ENCODE measurements at places on chromosomes 13 and 19.

- no peak for DNase-seq
Measured at GRCh38 chr13:72963762-72964161, 95.0 kb upstream of the KLF5 start.

DNA sequence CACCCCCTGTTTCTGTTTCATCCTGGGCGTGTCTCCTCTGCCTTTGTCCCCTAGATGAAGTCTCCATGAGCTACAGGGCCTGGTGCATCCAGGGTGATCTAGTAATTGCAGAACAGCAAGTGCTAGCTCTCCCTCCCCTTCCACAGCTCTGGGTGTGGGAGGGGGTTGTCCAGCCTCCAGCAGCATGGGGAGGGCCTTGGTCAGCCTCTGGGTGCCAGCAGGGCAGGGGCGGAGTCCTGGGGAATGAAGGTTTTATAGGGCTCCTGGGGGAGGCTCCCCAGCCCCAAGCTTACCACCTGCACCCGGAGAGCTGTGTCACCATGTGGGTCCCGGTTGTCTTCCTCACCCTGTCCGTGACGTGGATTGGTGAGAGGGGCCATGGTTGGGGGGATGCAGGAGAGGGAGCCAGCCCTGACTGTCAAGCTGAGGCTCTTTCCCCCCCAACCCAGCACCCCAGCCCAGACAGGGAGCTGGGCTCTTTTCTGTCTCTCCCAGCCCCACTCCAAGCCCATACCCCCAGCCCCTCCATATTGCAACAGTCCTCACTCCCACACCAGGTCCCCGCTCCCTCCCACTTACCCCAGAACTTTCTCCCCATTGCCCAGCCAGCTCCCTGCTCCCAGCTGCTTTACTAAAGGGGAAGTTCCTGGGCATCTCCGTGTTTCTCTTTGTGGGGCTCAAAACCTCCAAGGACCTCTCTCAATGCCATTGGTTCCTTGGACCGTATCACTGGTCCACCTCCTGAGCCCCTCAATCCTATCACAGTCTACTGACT lies at the start of gene KLK3:
Gene KLK3 (plus strand): TSS at position 280 of the 775 bp plus-strand sequence. CDS start 41 bp downstream, at position 321.
- no peak for DNase-seq

- DNase-seq, result peak; percentile 56
Measured at GRCh38 chr19:1133471-1133929, 29.7 kb downstream of the GPX4 start.

- peak; percentile 16 for DNase-seq
Measured at GRCh38 chr19:47094557-47095475, 18.8 kb downstream of the ZC3H4 start.

DNA sequence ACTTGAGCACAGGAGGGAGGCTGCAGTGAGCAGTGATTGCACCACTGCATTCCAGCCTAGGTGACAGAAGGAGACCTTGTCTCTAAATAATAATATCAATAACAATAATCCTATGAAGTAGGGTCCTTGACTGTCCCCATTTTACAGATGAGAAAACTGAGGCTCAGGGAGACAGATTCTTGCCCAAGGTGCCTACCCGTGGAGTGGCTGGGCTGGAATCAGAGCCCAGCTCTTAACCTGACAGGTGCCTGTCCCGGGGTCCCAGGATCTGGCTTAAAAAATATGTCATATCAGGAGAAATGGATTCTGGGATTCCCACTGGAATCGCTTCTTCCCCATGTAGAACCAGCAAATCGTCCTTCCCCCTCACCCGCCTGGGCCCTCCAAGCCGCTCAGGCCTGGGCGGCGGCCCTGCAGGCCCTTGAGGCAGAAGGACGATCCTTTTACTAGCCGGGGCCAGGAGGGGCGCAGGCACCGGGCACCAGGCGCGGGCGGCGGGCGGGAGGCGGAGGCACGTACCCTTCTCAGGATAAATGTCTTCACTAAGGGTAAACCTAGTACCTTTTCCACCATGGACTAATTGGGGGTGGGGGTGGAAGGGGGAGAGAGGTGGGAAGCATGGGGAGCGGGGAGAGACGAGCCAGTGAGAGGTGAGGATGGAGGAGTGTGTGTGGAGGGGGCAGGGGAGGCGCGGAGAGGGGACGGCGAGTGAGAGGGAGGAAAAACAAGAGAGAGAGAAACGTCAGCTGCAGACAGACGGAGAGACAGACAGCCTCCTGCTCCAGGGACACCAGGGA lies 60.6 kb downstream of the COLGALT1 start:
- no peak for DNase-seq

DNA sequence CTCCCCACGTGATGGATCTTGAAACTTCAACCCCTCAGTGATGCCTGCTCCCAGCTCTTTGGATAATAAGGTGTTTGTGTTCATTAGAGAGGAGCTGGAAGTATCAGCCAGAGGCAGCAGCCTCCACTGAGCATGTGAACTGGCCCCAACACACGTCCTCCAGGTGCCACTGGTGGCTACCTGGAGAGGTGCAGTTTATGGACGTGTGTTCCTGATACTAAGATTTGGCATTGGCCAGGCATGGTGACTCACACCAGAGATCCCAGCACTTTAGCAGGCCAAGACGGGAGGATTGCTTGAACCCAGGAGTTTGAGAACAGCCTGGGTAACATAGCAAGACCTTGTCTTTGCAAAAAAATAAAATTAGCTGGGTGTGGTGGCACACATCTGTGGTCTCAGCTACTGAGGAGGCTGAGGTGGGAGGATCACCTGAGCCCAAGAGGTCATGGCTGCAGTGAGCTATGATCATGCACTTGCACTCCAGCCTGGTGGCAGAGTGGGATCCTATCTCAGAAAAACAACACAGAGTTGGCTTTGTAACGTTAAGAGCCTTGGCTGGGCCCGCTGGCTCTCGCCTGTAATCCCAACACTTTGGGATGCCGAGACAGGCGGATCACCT lies 34.4 kb downstream of the SLC25A42 start:
- DNase-seq, result no peak

DNA sequence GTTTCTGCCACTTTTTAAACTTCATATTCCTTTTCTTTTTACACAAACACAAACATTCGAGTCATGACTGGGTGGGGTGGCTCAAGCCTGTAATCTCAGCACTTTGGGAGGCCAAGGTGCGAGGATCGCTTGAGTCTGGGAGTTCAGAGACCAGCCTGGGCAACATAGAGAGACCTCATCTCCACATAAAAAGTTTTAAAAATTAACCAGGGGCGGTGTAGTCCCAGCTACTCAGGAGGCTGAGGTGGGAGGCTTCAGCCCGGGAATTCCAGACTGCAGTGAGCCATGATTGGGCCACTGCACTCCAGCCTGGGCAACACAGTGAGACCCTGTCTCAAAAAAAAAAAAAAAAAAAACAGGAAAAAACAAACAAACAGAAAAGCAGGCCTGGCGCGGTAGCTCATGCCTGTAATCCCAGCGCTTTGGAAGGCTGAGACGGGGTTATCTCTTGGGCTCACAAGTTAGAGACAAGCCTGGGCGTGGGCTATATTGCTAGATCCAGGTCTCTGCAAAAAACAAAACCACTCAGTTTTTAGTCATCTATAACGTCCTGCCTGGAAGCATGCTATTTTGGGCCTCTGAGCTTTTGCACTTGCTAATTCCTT lies 583 bp upstream of the BAX start:
- no peak for DNase-seq

DNA sequence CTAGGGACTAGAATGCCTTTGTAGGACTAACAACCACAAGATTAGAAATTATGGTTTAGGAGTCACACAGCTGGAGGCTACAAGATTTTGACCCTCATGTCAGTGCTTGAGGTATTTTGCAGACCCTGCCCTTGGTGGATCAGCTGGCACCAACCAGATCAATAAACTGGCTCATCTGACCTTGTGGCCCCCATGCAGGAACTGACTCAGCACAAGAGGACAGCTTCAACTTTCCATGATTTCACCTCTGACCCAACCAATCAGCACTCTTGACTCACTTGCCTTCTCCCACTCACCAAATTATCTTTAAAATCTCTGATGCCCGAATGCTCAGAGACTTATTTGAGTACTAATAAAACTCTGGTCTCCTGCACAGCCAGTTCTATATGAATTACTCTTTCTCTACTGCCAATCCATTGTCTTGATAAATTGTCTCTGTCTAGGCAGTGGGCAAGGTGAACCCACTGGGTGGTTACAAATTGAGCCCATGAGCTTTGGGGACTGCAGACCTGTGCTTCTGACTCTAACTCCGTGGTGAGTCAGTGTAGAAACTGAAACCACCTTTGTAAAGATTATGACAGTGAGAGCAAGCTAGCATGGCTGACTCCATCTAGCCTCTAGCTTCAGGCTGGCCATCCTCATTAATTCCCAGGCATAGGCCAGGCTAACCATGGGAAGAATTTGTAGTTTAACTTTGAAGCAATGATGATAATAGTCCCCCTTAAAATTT lies 33.9 kb upstream of the CEACAM8 start:
- no peak for DNase-seq

DNA sequence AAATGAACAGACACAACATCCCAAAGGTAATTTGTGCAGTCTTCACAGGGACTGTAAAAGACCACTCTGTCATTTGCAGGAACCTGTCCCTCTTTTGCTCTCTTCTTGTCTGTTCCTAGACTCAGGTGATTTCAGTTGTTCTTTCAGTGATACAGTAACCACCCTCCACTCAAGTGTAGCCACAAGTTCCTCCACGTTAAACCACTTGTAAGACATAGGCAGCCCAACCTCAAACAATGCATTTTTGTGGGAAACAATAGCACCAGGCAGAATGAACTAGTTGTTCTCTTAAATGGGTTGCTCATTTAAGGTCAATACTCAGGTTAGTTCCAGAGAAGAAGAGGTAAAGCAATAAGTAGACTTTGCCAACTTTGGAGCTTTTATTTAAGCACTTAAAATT lies 359.4 kb downstream of the MZT1 start:
- DNase-seq, result no peak

- no peak for DNase-seq
Measured at GRCh38 chr13:46620029-46620428, 67.1 kb downstream of the LRCH1 start.

DNA sequence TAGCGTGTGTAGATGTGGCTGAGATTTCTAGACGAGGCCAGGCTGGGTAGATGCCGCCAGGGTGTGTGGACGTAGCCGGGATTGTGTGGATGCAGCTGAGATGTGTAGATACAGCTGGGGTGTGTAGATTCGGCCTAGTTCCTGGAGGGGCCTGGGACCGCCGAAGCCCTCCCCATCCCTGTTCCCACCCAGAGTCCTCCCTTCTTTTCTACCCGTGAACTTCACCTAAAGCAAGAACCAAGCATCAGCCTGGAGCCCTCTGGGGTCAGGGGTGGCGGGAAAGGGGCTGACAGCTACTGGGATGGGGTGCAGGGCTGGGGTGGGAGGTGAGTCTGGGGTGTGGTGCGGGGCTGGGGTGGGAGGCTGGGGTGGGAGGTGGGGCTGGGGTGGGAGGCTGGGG lies 768 bp downstream of the TMPRSS9 start:
- no peak for DNase-seq

DNA sequence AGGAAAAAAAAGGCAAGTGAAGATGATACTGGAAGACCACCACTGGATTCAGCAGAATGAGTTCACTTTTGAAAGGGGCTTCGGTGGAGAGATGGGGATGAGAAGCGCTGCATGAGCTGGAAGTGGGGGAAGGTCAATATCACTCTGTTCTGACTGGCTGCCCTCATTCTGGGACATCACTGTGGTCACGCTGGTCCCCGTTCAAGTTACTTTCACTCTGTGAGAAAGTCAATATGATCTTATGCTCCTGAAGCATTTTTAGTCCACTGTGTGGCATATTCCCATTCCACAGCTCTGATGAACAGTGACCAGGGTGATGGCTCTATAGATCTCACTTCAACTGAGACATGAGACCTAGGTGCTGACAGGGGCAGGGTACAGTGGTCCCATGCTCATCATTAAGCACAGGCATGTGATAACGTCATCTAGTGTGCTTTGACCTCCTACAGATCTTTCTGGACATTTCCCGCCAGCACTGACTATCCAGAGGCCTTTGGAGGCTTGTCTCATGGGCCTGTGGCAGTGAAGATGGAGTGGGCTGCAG lies 40.2 kb upstream of the GPR183 start:
- no peak for DNase-seq

- no peak for DNase-seq
Measured at GRCh38 chr13:41660411-41660810, 203.1 kb downstream of the RGCC start.

GRCh38 chr19:31418055-31418454 lies 68.8 kb upstream of the TSHZ3 start:
- no peak for DNase-seq

GRCh38 chr13:54758795-54759194 lies 1730.2 kb downstream of the OLFM4 start:
- DNase-seq, result no peak

DNA sequence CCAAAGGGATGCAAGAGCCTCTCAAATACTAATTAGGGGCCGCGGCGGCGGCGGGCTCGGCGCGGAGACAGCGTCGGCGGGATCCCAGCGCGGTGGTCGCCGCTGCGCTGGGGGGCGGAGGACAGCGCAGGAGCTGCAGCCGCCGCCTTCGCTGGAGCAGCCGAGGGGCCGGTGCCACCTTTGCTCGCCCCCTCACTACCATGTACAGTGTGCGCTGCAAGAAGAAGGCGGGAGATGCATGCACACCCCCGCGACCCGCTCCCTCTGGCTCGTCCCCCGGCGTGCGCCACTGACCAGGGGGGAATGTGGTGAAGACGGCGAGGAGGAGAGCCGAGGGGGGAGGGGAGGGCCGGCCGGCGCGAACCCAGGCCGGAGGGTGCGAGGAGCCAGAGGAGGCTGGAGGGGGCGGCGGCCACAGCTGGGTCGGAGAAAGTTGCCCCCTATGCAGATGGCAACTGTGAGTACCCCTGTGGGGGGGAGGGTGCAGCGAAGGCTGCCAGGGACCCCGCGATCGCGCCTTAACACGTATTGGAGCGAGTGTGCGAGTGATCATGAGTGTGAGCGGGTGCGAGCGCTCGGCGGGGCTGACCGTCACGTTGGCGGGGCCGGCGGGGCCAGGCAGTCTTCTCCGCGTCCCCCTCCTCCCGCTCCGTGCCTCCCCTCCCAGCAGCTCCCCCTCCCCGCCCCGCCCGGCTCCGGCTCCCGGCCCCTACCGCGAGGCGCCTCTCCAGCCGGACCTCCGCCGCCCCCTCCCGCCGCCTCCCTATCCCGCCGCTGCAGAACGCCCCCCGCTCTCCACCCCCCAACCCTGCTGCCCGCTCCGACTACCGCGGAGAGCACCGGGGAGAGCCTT lies 808 bp downstream of the SLITRK5 start:
- DNase-seq, result no peak

DNA sequence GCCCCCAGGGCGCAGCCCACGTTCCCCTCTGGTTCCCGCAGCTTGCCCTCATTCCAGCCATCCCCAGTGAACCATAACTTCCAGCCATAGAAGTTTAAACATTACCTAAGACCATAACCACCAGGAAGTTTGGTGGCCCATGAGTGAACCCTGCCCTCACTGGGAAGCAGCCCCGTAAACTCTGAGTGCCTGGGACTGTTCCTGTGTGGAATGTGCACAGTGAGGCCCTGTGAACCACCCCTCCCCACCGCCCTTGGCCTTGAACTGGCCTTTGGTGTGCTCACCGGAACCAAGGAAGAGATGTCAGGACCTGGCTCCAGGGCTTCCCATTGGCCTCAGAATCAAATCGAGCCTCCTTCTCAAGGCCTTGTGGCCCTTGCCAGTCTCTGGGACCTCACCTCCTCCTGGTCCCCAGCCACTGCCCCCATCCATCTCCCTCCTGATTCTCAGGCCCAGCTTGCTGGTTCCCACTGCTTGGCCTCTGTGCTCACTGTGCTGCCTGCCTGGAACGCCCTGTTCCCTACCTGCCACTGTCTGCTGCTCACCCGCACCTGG lies 46.5 kb downstream of the DNM2 start:
- no peak for DNase-seq

Measured in stimulated activated CD4-positive, alpha-beta T cell treated with anti-CD3 and anti-CD28 coated beads, Interleukin-15, amount 100 ng/mL, for 1 hour (primary cell).